ENCODE measurements at places on chromosomes 13 and 19. TPM values are rescaled to one million over a fixed set of nuclear protein-coding genes. Genes with fewer than 3 reads are reported as not detected.

GRCh38 chr19:42313096-42313839 lies at the start of gene TMEM145:
TMEM145 (plus strand) TSS chr19:42313309; CDS start chr19:42313377, 68 bp downstream.
- DNase-seq = peak; percentile 49

DNA sequence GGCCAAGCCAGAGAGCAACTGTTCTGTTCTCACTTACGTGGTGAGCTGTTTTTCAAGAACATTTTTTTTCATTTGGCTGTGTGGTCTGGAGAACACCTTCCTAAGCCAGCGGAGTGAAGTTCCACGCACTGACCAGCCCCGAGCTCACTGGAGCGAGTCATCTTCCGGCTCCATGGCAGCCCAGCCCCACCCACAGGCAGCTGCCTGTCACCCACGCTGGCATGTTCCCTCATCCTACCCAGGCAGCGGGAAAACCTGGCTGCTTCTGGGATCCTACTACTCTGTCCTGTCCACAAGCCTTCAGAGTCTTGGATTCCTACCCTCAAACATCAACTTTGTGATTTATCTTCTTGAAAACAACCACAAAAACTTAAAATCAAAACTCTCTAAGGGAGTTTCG lies 76.2 kb downstream of the GGACT start:
- DNase-seq = no peak

DNA sequence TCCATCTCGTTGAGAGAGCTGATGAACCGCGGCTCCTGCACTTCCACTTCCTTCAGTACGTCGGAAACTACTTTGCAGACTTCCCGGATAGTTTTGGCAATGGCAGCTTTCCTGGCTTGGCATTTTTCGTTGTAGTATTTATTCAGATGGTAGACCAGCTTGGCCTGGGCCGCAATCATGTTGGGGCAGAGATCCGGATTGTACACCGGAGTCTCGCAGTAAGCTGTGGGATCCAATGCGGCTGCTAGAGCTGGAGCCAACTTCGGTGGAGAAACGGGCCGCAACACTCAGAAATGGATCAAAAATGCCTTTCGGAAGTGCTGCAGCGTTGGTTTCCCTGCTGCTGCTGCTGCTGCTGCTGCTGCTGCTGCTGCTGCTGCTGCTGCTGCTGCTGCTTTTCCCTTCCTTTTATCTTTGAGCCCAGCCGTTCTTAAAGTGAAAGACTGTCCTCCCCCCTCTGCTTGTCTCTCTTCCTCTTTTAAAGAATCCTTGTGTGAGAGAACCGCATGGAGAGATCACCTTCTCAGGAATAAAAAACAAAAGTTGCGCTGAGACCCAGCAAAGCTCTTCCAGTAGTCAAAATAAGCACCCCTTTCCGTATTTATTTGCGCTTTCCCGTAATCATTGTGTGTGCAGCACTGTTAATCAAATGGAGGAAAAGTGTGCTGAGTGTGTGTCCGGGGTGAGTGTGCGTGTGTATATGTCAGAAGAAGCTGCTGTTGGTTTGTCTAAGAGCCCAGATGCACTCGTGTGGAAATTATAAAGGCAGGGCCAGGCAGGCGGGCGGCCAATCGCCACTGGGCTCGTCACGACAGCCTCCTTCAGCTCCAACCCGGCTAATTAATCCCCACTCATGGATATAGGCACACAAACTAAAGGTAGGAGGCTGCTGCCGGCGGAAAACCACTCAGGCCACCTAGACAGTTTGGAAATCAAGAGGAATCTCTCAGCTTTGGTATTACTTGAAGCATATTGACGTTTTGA lies at the start of gene MAB21L1:
MAB21L1 (minus strand) TSS at position 730 of the 984 bp plus-strand sequence; CDS start at position 179, 551 bp downstream.
- peak; percentile 49 for DNase-seq

DPF1 gene
- 37.4 TPM for total RNA-seq

CEACAM8 gene
- not detected for total RNA-seq

MAG gene
- 0.47 TPM for total RNA-seq

CRX gene
- not detected for total RNA-seq

CXCL17 gene
- 0.31 TPM for total RNA-seq

OR7D2 gene
- not detected for total RNA-seq
